Esophagus muscularis mucosa (tissue), 4 donors: ENCODE measurements at places on chromosomes 12 and 14. TPM values are rescaled to one million over a fixed set of nuclear protein-coding genes. Genes with fewer than 3 reads are reported as not detected.

DNA sequence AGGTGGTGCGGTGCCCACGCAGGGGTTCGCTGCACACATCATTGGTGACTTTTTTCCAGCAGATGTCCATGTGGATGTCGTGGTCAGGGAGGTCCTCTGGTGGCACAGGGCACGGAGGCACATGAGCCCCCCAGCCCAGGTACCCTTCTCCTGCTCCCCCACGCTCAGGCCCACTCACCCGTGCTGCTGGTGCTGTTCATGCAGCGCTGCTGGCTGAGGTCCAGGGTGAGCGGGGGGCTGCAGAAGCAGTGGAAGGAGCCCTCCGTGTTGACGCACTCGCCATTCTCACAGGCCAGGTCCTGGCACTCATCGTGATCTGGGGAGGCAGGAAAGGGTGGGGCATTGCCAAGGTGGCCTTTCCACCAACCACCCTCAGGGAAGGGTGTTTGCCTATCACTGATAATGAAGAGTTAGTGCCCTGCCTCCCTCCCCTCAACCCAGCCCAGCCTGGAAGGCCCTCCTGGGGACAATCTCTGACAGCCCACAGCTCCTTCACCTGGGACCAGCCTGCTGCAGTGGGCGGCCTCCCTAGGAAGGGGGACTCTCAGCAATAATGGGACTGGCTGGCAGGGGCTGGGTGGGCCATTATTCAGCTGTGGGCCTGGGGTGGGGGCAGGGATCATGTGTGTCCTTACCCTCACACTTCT is 9.8 kb downstream of the ISCA2 start:
- DNase-seq = no peak

GRCh38 chr12:92270521-92270920 is 124.9 kb upstream of the BTG1 start:
- DNase-seq = peak; percentile 5

CLEC4C gene
- not detected for total RNA-seq

DNA sequence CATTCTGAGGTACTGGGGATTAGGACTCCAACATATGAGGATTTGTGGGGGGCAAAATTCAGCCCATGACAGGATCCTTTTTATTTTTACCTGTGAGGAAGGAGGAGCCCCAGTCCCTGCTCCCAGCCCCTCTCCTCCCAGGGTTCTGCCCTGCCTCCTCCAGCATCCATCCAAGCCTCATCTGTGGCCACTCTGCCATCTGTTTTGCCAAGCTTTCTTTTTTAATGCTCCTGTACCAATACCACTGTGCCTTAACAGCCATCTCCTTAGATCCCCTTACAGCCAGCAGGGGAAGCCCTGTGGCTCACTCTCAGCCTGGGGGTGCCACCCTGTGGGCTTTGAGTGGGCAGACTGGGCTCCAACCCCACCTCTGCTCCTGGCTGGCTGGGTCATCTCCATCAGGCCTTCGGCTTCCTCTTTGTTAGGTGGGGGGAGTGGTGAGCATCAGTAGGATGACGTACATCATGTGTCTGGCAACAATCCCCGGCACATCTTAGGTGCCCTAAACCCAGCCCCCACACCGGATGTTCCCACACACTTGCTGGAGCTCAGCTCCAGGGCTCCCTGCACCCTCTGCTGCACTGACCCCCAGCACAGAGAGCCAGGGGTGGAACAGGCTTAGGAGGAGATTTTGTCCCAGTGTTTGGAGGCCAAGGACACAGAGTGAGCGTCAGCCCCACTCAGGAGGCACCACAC is 40.2 kb downstream of the CYP46A1 start:
- DNase-seq = no peak

DNA sequence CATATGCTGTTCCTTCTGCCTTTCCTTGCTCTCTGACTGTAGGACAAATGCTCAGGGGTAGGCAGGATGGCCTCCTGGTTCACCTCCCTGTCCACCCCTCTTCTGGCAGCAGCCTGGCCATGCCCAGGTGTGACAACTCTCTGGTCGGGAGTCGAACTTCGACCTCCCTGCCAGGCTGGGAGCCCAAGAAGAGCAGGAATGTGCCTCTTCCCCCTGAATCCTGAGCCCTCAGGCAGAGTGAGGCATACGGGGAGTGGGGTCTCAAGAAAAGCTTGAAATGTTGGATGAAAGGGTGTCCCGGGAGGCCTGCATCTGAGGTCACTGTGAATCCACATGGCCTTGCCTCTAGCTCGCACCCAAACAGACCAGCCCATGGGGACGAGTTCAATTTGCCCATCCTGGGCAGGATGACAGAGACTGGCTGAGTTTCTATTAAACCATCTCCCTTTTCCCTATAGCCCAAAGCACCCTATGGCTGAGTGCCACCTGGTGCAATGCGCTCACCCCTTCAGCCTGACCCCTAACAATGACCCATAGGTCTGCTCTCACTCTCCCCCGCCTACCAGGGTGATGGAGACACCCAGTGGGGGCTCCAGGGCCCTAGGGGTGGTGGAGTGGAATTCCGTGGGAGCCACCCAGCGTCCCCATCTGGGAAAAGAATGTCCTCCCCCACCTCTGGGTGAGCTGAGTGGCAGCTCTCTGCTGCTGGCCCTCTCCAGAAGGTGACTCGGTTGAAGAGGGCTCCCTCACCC is 52.9 kb upstream of the DIO3 start:
- DNase-seq = no peak

GRCh38 chr12:6555018-6555691 is 687 bp downstream of the IFFO1 start:
- no peak for DNase-seq

- DNase-seq = peak; percentile 10
Observed at GRCh38 chr12:3523058-3523457, 32.1 kb downstream of the PRMT8 start.

AHNAK2 gene
- 213 TPM for total RNA-seq

DNA sequence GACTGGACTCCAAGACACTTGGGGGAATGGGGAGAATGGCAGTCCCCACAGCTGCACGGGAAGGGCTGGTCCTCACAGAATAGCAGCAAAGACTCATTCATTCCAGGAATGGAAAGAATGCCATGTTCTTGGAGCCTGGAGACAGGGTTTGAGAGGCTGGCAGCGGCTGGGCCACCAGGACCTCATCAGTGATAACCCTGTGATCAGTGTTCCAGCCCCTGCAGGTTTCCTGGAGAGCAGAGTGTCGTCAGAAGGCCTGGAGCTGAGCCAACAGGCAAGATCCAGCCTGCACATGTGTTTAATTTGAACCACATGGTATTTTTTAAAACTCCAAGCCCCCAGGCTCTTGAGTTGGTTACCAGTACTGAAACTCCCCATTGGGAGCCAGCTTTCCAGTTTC is 11.3 kb downstream of the BDKRB1 start:
- no peak for DNase-seq

CD163L1 gene
- total RNA-seq = 2.9 TPM

- no peak for DNase-seq
Observed at GRCh38 chr12:82609234-82609914, 77.3 kb upstream of the TMTC2 start.

SOCS2 gene
- 46.7 TPM for total RNA-seq

GRCh38 chr14:77593501-77593961 is 22.9 kb downstream of the SPTLC2 start:
- no peak for DNase-seq

DNA sequence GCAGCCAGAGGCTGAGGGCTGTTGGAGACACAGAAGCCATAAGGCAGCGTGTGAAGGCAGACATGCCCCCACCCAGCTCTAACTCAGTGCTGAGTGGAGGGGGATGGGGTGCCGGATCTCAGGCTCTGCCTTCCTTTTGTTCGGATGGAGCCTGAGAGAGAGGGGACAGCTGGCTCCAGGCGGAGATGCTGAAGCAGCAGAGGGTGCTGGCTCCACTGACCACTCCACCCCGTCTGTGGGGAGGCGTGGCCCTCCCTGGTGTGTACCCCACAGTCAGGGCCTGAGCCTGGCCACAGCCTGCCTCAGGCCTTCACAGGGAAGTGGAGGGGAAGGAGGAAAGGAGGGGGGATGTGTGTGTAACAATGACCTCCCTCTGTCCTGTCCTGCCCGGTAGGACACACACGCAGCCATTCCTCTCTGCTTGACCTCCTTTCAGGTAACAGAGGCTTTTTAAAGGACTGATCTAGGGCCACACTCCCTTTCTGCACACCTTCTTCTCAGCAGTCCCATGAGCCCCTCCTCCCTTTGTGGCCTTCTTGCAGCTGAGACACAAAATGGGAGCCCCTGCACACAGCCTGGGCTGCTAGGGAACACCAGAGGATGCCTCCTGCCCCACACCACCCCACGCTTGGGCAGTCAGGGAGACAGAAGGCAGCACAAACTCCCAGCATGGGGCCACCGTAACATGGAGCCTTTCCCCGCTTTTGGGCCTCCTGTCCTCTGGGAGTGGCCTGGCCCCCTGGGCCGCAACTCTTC is 9.6 kb upstream of the ENDOU start:
- DNase-seq = no peak

DNA sequence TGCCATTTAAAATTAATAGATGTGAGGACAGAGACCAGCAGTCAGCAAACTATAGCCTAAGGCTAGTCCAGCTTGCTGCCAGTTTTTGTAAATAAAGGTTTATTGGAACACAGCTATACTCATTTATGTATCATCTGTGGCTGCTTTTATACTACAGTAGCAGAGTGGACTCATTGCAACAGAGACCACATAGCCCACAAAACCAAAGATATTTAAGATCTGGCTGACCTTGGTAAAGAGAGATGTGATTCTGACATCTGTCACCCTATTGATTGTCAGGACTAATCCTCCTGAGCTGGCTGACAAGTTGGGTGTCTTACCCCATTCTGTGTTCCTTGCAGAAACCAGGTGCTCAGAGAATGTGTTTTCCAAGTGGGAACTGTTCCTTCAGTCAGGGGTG is 99.9 kb downstream of the BEGAIN start:
- no peak for DNase-seq

DNA sequence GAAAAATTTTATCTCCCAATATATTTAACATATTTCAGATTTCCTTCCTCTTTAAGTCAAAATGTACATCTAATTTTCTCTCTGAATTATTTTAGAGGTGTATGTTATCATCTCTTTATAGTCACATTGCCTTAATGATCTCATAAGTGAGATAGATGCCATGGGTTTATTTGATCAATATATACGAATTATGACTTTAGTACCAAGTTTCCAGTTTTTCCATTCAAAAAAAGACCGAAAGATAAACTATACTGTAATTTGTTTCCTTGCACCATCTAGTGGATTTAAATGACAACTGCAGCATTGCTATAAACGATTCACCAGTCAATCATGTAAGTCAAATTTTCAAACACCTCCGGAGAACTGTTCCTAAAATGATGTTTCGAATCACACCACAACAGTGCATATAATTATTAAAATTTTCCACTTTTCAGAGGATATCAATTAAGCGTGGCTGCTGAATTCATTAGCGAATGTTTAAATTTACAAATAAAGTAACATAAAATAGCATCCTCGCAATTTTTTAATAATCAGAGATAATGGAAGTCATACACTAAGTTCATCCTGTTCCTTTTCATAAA is 419 bp upstream of the ATXN7L3B start:
- no peak for DNase-seq

KRT83 gene
- total RNA-seq = not detected

GRCh38 chr12:68425998-68426397 is 93.8 kb upstream of the MDM1 start:
- no peak for DNase-seq

FBRSL1 gene
- total RNA-seq = 22.5 TPM

KRT6C gene
- not detected for total RNA-seq

DNA sequence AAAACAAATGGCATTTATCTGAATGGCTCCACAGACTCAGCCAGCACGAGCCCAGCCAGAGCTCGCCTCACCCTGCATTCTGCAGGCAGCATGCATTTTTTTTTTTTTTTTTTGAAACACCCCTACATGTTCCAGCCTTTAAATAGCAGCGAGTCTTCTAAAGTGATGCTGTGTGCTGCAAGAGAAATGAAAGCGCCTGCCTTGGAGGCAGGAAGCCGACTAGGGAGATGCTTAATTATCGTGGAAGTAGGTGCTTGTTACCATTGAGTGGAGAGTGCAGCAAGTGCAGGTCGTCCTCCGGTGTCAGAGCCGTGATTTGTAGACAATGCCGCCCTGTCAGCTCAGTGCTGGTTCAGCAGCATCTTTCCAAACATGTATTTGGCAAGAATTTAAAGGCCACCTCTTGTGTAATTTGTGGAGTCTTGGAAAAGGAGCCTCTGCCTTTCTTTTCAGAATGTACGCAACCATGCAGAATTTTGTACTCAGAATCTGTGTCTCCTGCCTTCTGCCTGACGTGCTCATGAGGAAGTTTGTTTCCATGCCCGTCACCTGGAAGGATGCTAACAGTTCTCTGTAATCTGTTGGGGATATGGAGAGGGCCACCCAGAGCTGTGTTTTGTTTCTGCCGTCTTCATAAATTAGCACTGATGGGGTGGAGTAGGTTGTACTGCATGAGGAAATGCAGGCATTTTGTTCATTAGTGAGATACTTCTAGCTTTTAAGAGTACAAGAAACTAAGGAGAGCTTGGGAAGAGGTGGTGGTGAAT is 345.9 kb upstream of the RGS6 start:
- DNase-seq = no peak

DNA sequence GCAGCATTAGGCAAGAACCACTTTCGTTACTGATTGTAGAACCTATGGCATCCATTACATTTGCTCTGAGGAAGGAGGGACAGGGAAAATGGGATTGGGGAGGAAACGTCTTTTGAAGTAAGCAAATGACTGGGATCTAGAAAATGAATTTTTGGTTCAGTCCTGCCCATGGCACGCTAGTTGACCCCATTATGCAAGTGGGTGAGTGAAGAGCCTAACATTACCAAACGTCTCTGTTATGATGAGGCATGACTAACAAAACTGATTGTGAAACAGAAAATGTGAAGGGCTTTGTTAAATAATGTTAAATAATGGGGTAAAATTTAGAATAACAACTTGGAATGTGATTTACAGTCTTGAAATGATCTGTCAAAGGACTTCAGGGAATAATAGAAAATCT is 38.9 kb downstream of the CPSF2 start:
- DNase-seq = no peak

GRCh38 chr12:123572391-123572790 is 12.0 kb upstream of the TMED2 start:
- DNase-seq = no peak

DNA sequence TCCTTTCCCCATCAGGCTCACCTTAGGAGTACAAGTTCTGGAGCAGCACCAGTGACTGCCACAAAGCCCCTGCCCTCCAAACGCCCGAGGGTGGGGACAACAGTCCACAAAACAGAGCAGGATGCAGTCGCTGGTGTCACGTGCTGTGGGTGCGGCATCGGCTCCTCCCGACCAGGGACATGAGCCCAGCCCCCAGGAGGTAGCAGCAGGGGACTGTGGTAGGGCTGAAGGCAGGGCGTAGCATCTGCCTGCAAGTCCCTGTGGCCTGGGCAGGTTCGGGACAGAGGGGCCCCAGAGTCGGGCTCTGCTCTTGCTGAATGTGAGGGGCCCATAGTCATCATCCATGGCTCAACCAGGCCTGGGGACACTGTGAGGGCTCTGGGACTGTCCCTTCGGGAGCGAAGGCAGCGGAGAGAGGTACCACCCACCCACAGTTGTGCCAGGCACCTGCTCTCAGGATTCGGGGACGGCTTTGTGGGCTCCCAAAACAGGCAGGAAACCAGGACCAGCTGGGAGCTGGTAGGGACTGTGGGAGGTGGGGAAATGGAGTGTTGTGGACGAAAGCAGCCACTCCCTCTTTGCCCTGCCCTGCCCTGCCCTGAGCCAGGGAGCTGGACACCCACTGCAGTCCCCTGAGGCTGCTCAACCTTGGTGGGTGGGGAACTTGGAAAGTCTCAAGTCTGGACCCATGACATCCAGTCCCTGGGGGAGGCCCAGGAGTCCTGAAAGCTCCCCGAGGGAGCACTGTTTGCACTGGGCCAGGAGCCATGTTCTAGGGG is 30.7 kb downstream of the FBRSL1 start:
- no peak for DNase-seq
